EH (cell line): ENCODE measurements at places on chromosomes 12 and 14.
A peak's percentile ranks its signal among the peaks of the same experiment; 100 is the strongest.

GRCh38 chr12:11840366-11840765 lies 190.9 kb downstream of the ETV6 start:
- no peak for DNase-seq

GRCh38 chr12:44464180-44464579 lies 411.9 kb downstream of the NELL2 start:
- DNase-seq, result no peak

DNA sequence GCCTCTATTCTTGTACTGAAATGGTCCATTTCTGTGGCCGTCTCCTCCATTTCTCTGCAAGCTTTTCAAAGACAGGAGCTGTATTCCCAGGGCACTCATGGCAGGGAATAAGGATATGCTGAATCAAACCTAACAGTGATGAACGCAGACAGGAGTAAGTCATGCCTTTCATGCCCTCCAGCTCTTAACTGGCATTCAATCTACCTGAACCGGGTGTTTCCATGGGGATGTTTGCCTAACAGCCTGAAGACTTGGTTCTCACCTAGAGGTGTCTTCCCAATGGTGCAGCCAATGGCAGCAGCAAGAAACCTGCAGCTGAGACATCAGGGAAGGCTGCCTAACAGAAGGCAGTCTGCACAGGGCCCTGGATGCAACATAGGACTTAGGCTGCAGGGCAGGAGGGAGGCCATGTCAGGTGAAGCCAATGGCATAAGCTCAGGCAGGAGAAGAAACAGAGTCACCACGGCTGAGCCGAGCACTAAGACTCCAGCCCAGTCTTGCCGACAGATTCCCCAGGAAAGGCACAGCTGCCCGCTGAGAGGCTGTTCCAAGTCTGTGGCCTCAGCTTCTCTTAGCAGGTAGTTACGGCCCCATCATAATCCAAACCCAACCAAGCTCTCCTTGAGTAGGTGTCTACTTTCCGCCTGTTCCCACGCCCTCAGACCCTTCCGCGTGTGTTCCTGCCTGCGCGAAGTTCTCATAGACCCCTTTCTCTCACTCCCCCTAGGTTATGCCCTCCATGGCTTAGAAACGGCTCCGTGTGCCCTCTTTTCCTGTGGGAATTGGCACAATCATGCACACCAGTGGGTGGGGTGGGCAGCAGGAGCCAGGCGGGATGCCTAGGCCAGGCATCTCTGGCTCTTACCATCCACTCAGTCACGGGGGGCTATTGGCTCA lies 44.1 kb downstream of the VWF start:
- no peak for DNase-seq

GRCh38 chr14:89681086-89682018 lies 264.3 kb upstream of the FOXN3 start:
- peak; percentile 16 for DNase-seq

DNA sequence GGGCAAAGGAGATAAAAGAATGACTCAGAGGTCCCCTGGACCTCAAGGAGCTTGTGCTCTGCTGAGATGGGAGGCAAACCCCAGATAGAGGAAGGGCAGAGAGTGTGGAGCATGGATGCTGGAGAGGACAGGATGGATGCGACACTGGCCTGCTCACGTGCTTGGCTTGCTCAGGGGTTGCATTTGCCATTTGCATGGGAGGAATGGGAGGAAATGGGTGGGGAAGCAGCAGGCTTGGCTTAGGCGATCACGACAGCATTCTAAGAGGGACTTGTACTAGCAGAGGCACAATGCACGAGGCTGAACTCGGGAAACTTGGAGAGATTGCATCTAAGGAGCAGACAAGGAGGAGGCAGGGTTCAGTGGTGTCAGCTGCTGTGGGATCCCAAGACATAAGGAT lies 19.8 kb downstream of the CD9 start:
- no peak for DNase-seq

DNA sequence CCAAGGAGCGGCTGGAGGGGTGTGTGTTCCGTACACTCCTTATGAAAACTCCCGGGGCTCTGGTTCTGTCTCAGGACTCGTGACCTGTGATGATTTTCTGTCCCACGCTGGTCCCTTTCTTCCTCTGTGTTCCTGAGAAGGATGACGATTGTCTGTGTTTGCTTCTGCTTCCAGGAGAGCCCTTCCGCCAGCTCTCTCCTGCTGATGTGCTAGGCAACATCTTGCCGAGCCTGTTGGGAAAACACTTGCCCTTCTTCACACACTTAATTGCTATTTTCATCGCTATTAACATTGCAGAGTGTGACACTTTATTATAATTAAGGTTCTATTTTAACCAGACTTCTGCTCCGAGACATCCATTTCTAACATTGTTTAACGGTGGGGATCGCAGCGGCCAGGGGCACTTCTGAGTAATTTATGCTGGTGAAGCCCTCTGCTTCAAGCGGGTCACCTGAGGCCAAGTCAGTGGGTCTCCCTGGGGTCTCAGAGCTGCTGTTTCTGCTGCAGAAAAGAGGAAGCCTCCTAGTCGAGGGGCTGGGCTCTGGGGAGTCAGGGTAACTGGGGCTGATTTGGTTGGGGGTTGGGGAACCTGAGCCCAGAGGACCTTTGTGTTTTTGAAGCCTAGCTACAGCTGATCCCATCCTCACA lies 88.6 kb downstream of the PRMT8 start:
- DNase-seq, result no peak

- DNase-seq, result no peak
Observed at GRCh38 chr14:71942904-71943694, 10.9 kb downstream of the RGS6 start.

- DNase-seq, result no peak
Observed at GRCh38 chr14:99239661-99240092, 32.3 kb downstream of the BCL11B start.

GRCh38 chr12:128951448-128951847 lies 98.2 kb downstream of the GLT1D1 start:
- DNase-seq, result no peak

GRCh38 chr14:78029601-78030372 lies 140.4 kb upstream of the NRXN3 start:
- DNase-seq, result no peak

DNA sequence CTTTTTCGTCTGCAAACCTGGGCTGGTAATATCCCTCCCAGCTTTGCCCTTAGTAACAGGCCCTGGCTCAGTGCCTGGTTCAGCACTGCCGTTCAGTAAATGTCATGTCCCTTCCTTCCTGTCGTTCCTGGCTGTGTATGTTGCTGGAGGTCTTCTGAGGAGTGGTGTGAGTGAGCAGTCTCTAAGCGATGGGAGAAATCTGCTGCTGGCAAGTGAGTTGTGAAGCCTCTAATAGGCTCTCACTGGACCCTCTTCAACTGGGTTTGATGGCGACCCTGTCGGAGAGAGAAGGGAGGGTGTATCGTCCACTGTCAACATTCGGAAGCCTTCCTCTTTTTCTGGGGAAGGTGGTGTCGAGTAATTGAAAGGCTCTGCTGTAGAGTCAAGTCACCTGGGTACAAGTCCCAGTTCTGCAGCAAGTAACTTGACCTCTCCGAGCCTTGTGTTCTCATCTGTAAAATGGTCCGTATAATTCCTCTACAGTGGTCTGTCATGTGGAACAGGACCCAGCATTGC lies 62.8 kb downstream of the HRK start:
- DNase-seq, result peak; percentile 65

DNA sequence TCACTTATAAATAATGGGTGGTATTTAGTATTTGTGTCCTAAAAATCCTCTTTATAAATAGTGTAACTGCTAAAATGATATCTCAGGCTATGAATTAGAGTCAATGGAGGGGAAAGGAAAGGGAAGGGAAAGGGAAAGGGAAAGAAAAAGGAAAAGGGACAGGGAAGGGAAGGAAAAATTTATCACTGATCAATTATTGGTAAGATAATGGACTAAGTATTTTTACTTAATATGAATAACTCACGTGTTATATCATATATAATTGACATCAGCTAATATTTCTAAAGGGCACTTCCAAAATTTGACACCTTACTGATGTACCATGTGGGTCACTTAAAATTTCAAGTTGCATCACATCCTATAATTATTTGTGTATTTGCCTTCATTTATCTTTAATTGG lies 193.1 kb downstream of the LRFN5 start:
- DNase-seq, result no peak

DNA sequence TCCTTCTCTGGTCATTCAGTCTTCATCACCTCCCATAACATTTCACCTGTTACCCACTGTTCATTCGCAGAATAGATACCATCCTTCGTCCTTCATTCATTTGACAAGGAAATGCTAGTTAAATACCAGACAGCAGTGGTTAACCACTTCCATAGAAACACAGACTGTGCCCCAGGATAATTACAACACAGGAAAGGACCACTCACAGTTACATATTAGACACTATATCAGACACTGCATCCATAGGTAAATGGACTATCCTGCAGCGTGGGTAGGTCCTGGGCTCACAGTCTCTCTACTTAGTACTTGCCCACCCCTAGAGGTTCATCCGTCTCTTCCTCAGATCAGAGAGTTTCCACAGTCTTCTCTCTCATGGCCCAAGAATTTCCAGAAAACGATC lies 1044.6 kb downstream of the VRK1 start:
- DNase-seq, result no peak

- DNase-seq, result no peak
Observed at GRCh38 chr14:106843386-106843785, 1317.0 kb downstream of the TMEM121 start.

- peak; percentile 96 for DNase-seq
Observed at GRCh38 chr12:122366685-122367475, 55.6 kb downstream of the CLIP1 start.

DNA sequence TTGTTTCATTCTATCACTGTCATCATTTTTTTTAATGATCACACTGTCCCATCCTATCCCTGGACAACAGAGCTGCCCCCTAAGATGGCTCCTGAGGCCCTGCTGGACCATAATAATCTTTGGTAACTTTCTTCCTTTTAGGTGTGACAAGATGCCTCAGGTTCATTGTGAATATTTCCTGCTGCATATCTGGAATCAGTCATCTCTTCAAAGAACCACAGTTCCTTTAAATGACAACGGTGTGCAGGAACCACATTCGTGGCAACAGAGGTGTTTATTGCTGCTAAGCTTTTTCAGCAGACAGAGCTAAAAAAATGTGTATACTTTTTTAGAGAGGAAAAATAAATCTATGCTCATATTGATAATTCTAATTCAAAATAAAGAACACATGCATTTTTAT lies 312.9 kb downstream of the MED13L start:
- DNase-seq, result no peak

GRCh38 chr12:25684070-25684469 lies 131.0 kb upstream of the LMNTD1 start:
- DNase-seq, result no peak

- DNase-seq, result peak; percentile 3
Observed at GRCh38 chr14:78399316-78399889, 229.2 kb downstream of the NRXN3 start.

DNA sequence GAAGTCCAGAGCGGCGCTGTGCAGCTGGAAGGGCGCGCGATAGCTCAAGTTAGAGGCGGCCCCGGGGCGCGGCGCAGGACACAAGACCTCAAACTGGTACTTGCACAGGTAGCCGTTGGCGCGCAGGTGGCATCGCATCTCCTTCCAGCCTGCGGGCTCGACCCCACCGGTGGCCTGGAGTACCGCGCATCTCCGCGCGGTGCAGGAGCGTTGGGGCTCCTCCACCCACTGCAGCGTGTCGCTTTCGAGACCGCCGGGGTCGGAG lies 553 bp downstream of the CLEC14A start:
- DNase-seq, result no peak

DNA sequence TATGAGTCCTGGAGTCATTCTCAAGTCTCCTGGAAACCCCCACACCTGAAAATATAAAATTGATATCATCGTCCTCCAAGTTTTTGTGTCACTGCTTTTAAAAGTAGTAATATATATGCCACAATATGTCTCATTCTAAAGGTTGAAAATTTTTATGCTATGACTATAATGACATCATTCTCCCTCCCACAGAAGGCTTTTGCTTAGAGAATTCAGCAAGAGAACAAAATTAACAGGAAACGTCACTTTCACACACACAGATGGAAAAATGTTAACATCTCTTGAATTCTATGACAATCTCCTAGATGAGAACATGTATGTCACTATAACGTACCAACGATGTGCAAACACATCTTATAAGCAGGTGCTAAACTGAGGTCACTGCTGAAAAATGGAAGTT lies 498.3 kb downstream of the FOXG1 start:
- DNase-seq, result no peak

DNA sequence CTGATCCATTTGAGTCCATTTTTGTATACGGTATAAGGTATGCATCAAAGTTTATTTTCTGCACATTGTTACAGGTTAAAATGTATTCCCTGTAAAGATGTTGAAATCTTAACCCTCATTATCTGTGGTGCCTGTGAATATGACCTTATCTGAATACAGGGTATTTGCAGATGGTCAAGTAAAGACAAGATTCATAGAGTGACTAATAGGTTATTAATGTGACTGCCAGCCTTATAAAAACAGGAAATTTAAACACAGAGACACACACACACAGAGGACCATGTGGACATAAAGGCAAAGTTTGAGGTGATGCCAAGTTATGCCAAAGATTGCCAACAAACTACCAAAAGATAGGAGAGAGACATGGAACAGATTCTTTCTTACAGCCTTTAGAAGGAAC lies 347.2 kb upstream of the DCN start:
- peak; percentile 14 for DNase-seq

GRCh38 chr14:104343690-104344640 lies 205.6 kb downstream of the KIF26A start:
- DNase-seq, result no peak

DNA sequence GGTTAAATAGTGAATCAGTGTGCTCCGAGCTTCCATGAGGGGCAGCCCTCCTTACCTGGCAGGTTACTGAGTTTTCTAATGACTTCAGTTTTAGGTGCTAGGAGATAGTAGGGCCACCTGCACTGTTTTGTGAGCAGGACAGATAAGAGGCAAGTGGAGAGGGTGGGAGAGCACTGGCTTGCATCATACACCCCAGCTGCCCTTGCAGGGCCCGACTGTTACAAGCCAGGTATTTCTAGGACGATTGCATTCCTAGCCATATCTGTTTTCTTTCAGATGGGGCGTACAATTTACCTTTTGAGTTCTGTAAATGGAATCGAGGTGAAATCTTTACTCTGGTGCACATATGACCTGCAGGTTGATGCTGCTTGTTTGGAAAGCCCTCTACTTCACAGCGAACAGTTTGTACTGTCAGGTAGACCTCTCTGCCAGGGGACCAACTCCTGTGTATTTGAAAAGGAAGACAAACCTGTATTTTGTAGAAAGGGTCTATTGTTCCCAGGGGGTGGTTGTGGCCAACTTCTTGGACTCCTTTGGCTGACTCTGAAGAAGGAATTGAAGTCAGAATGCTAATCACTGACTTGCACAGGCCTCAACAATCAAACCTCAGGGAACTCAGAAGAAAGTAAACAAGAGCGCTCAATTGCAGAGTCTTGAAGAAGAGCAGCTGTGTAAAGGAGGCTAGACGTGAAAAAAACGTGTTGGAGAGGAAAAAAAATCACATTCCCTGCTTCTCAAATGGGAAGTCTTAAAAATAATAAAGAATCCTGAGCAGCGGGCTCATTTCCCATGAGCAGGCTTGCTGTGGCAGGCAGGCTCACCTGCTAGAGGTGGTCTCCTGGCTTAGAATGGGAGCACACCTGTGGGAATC lies 57.3 kb downstream of the ETV6 start:
- DNase-seq, result no peak

GRCh38 chr12:124408822-124409517 lies 114.1 kb downstream of the RFLNA start:
- no peak for DNase-seq

- no peak for DNase-seq
Observed at GRCh38 chr12:131139363-131140068, 185.8 kb downstream of the ADGRD1 start.

GRCh38 chr12:6312529-6313325 lies 2.2 kb downstream of the PLEKHG6 start:
- peak; percentile 66 for DNase-seq

GRCh38 chr12:77031745-77032144 lies 33.6 kb downstream of the E2F7 start:
- DNase-seq, result peak; percentile 41

GRCh38 chr12:117640511-117640910 lies 279.1 kb upstream of the NOS1 start:
- no peak for DNase-seq
